ENCODE measurements at places on chromosomes 5 and 9. TPM values are rescaled to one million over a fixed set of nuclear protein-coding genes. Genes with fewer than 3 reads are reported as not detected.

Gene TMEM250
- total RNA-seq, result 73.2 TPM

Gene GALT
- total RNA-seq, result 30.2 TPM

DNA sequence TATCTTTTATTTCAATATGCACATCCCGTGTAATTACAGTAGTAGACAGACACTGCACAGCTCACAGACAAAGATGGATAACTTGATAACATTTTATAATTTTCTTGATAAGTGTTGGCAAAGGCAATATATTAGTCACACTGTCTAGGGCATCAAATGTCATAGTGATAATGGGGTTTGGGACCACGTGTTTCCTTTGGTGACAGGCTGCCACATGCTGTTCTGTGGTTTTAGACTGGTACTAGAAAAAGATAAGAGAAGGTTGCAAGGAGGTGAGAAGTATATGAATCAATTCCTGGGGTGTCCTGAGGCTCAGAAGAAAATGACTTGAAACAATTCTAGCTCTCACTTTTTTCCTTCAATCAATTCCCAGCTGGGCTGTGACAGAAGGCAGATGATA is 258.8 kb upstream of the CHD1 start:
- DNase-seq, result no peak

GRCh38 chr5:92353107-92354030 is 970.3 kb upstream of the ARRDC3 start:
- peak; percentile 84 for DNase-seq

DNA sequence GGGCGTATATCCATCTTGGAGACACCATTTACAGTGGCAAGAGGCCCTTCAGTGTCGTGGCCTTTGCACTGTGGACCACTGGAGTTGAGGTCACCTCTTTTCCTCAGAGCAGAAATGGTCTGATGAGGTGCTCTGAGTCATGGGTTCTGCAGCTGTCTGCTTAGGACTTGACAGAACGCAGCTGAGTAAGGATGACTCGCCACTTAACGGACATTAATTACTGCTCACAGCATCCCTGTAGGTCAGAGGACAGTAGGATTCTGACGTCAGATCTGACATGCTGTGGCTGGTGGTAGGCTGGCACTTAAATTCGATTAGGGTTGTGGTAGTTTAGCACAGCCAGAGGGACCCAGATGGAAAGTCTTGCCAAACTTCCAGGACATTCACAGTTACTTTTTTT is 479.4 kb downstream of the DMAC1 start:
- peak; percentile 92 for DNase-seq

DNA sequence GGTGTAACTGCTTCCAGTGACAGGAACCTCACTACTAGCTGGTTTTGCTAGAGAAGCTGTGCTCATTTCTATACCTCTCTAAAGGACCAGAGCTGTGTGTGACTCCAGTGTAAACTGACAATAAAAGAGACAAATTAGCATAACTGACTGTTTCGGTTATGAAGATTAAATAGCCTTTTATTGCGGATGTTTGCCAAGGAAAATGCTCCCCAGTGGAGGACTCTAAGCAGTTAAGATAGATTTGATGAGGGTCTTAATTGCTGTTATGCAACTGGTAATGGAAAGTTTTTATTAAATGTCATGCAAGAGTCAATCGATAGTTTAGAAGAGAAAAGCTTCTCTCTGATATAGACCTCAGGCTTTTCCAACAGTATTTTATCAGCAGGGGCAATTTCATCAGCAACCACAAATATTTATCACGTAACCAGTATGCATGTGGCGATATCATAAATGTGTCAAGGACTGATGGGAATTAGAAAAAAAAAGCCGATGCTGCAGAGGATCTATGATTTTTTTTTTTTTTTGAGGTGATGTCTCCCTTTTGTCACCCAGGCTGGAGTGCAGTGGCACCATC is 275.2 kb upstream of the DMAC1 start:
- no peak for DNase-seq

- DNase-seq, result no peak
These were observed 169.8 kb upstream of the TLX3 start for GRCh38 chr5:171139227-171139626.

DNA sequence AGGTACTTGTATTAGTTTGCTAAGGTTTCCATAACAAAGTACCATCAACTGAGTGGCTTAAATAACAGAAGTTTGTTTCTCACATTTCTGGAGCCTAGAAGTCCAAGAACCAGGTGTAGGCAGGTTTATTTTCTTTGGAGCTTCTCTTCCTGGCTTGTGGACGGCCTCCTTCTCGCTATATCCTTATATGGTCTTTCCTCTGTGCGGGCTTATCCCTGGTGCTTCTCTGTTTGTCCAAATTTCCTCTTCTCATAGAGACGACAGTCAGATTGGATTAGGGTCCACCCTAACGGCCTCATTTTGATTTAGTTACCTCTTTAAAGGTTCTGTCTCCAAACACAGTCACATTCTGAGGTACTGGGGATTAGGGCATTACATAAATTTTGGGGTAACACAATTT is 88.3 kb downstream of the RMI1 start:
- no peak for DNase-seq

- DNase-seq, result no peak
These were observed 50.4 kb downstream of the ZNF354C start for GRCh38 chr5:179110528-179110927.
